ENCODE measurements at places on chromosomes 13 and 19.

GRCh38 chr19:13119627-13120026 is 1.6 kb downstream of the NACC1 start:
- no peak for DNase-seq

DNA sequence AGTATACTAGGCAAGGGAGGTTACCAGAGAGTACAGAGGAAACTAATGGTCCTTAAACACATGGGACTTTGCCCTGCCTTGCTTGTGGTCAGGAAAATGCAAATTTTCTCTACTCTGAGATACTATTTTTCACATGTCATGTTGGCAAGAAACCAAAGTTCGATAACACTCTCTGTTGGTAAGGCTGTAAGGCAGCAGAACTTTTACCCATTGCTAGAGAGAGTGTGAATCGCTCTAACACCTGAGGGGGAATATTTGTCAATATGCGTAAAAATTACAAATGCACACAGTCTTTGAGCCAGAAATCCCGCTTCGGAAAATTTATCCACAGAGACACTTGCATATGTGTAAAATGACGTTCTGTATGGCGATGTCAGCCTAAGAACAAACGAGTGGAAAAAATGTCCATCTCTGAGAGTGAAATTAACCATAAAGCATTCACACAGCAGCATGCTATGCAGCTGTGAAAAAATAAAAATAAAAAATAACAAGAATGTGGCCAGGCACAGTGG is 9.5 kb upstream of the RFX1 start:
- no peak for DNase-seq

DNA sequence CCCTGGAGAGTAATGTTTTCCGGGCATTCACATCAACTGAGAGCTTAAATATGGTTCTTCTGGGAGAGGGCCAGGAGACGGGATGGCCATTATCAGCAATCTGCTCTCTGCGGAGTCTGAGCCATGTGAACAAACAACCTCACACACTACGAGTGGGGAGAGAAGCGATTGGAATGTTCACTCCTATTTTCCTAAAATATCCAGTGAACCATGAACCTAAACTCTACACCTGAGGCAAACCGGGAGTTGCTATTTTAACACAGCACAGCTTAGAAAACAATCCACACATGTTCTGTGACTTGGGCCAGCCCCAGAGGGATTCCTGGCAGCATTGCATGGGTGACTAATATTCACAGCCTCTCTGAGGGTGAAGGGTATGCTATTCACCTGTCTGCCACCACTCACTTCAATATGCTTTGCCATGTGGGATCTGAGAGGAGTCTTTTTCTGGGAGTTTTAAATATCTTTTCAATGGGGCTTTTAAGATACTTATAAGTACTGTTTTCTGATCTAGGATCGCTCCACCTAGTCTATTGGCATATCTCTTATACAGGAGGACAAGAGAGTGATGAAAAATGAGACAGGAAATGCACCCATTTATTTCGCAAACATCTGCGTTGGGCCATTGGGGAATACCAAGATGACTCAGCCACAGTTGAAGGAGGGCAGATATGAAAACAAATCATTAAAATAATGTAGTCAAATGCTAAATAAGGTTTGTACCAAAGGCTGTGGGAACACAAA is 72.6 kb upstream of the SERP2 start:
- no peak for DNase-seq

DNA sequence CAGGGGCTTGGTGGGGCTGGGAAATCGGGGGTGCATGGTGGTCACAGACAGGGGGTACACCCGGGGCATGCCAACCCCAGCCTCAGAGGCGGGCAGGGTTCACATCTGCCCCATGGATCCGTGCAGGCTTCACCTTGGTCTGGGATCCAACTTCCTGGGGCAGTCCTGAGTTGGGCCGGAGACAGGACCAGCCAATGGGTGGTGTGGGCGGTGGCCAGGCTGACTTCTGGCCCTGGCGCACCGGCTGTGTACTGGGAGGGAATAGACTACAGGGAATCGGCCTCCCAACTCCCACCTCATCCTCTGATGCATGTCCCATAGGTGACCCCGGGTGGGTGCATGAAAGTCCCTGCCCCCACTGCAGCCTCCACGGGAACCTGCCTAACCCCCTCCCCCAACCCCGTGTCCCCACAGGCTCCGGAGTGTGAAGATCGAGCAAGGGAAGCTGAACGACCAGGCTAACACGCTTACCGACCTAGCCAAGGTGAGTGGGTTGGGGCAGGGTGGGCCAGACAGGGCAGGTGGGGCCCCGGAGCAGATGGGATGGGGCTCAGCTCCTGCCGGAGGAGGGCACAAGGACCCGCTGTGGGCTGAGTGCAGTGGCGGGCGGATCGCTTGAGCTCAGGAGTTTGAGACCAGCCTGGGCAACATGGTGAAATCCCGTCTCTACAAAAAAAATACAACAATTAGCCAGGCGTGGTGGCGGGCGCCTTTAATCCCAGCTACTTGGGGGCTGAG is 14.7 kb upstream of the ARRDC2 start:
- DNase-seq = no peak

DNA sequence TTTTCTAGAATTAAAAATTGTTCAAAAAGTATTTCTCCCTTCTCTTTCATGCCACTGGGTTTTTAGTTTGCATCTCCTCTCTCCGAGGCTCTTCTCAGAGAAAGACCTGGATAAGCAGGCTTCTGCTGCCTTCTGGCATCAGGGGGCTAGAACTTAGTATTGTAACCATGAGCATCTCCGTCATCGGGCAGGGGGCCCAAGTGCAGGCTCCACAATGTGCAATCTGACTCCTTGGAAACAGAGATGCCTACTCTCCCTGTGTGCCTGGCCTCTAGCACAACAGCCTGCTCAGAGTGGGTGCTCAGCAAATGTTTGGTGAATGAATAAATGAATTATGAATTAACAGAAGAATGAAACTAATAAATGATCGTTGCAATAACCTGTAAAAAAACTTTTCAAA is 45.6 kb upstream of the MTIF3 start:
- DNase-seq = no peak

GRCh38 chr13:30119476-30119875 is 187.9 kb downstream of the KATNAL1 start:
- DNase-seq = no peak

GRCh38 chr13:71149046-71149445 is 718.0 kb downstream of the DACH1 start:
- DNase-seq = no peak

DNA sequence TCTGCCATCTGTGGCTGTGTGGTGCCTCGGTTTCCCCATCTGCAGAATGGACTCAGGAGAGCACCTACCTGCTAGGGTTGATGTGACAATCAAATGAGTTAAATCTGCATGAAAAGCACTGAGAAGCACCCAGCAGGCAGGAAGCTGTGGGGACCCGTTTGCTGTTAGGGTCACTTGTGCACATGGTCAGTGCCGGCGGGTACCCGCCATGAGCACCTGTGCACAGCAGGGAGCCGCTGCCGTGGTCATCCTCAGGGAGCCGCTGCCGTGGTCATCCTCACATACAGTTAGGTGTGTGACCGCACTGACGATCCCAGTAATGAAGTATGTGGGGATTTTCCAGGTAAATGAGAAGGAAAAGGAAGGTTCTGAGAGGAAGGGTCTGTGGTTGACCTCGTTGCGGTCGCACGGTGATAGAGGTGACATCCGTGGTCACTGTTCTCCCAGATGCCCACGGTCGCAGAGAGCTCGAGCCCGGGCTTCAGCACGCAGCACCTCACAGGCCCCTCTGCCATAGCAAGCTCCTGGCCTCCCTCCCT is 6.5 kb downstream of the MCF2L start:
- no peak for DNase-seq

GRCh38 chr13:29165840-29166239 is 345.7 kb downstream of the MTUS2 start:
- no peak for DNase-seq

DNA sequence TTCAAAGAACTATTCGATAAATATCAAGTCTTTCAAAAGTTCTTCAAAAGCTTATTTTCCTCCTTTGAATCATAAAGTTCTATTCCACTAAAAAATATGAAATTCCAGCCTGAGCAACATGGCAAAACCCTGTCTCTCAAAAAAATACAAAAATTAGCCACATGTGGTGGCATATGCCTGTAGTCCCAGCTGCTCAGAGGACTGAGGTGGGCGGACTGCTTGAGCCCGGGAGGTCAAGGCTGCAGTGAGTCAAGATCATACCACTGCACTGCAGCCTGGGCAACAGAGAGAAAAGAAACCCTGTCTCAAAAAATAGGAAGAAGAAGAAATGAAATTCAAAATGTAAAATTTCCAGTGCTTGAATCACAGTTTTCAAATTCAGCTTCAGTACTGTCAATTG is 24.6 kb downstream of the CAB39L start:
- no peak for DNase-seq

DNA sequence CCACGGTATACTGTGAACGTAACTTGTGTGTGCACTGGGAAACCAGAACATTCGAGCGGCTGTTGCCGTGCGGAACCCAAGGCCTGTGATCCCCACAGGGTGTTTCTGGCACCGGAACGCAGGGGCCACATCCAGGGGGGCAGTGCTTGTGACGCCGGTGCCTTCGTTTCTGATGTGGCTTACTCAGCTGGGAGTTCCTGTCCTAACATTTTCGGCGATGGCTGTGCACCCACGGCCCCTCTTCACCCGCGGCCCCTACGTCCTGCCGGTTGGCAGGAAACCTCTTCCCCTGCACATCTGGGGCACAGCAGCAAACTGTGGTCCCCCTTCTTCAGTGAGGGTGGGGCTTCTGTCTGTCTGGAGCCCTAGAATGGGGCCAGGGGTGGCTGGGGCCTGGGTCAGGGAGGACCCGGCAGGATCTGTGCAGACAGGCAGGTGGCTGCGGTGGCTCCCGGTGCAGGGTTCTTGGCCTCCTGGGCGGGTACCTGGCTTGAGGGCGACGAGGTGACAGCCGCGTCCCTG is 26.2 kb downstream of the CSNK1G2 start:
- DNase-seq = no peak

GRCh38 chr19:38228005-38228377 is 4.0 kb upstream of the DPF1 start:
- DNase-seq = no peak

DNA sequence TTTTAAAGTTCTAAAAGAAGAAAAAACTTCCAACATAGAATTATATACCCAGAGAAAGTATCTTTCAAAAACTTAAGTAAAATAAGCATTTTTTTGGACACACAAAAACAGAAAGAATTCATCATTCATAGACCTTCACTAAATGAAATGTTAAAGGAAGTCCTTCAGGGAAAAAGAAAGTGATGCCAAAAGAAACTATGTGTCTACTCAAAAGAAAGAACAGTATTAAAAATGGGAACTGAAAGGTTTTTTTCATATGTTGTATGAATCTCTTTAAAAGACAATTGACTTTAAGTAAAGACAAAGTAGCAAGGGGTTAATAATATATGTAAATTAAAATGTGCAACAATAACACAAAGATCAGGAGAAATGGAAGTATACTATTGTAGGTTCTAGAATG is 96.5 kb downstream of the DHRS12 start:
- no peak for DNase-seq

- DNase-seq = no peak
Measured at GRCh38 chr19:41352609-41353465, 885 bp downstream of the TGFB1 start.
